ENCODE measurements at places on chromosomes 5 and 9.

DNA sequence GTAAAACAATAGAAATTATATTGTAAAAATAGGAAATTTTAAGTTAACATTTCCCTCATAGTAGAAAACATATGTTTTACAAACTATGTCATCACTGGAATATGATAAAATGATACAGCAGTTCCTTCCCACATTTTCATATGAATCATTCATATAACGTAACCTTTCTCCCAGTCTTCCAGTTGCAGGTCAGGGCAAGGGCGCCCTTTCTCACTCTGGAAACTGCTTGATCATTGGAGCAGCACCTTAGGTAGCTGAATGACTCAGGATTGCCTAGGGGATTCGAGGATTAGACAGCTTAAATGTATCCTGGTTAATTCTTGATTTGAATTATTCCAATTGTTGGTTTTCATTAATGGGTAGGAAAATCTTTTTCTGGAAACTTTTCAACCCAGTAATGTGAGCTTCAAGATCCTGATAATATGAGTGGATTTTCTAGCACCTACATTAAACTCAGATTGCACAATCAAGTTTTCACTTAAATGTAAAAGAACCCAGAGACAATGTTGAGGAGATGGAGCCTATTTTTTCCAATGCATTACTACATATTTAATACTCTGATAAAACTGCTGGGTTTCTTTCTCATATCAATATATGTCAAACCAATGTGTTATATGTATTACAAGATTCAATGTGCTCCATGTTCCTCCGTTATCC, 32.6 kb upstream of the ANXA1 start:
- peak; percentile 32 for DNase-seq

DNA sequence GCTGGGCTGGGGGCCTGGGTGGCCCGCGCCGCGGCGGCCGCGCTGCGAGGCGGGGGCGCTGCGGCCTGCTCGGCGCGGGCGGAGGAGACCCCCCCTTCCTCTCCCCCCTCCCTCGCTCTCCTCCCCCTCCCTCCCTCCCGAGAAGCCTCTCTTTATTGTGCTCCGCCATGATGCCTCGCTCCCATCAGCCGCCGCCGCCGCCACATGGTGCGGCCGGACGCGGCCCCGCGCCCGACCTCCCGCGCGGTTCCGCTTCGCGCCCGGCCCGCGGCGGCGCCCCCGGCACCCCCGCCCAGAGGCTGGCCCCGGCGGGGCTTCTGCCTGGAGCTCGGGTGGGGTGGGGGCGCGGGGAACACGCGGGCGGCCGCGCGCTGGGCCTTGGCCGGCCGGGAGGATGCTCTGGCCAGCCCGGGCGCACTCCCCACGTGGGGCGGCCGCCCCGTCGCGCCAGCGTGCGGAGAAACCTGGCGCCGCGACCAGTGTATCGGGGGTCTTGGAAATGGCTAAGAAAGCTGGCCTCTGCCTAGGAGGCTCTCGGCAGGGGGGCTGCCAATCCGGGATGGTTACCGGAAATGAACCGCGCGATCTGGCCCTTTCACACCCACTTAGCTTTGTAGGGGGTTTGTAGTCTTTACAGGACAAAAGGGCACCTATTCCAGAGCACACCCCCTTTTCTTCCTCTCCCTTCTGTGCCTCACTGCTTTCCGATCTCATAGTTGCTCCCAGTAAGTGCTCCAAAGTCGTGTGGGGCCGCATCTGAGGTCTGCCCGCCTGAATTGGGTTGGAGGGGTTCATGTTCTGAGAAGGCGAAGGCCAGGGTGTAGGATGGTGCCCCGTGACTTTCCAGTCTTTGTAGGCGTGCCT, 1.0 kb downstream of the SET start:
- peak; percentile 70 for DNase-seq

DNA sequence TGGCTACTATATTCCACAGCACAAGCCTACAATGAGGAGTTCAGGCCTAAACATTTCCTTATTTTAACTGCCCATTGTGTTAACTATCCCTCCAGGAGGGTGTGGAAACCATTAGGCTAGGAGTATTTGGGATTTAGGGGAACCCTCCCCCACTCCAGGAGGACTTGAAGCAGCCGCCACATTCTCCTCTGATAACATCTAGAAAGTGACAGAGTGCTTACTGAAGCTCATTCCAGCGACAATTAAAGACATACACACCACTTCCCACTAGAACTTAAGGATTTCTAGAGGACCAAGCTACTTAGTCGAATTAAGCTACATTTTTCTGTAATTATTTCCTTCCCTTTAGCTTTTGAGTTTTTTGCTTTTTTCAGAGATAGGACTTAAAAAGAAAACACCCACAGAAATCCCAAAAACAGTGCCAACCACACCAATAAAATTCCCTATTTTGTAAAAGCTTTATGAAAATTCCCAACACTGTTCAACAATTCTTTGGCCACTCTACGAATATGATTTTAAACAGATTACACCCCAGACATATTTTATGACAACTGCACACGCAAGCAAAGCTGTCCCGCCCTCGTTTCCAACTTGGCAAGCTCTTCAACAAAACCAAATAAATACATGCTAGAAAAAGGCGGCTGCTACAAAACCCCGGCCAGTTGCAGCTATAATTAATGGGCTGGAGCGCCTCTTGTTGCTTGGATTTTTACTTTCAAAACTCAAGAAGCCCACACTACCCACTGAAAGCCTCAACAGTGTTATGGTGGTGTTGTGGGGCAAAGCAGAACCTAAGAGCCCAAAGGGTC, 4.5 kb downstream of the ROR2 start:
- peak; percentile 98 for DNase-seq

DNA sequence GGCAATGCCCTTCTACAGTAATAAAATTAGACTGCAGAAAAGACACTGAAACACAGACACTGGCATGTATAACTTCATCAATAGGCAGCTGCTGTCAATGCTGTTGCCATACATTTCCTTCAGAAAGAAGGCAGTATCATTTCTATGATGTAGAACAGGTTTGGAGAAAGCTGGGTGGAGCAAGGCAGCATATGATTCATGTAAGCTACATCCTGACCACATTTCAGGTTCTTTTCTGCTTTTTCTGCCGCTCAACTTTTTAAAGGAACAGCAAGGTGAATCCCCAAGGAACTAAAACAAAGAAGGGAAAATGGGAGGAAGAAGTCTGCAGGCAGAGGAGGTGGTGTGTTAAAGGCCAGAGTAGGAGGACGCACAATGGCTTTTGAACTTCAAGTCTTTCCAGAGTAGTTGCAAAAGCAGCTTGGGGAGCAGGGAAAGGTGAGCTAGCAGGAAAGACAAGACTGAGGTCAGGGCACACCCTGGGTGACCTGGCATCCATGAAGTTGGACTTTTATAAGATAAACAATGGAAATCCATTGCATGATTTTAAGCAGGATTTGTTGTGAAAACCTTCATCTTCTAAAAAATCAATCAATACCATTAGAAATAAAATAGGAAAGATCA, 142.1 kb downstream of the MED10 start:
- no peak for DNase-seq

GRCh38 chr5:138663561-138663960, 88.4 kb upstream of the HSPA9 start:
- DNase-seq: no peak

DNA sequence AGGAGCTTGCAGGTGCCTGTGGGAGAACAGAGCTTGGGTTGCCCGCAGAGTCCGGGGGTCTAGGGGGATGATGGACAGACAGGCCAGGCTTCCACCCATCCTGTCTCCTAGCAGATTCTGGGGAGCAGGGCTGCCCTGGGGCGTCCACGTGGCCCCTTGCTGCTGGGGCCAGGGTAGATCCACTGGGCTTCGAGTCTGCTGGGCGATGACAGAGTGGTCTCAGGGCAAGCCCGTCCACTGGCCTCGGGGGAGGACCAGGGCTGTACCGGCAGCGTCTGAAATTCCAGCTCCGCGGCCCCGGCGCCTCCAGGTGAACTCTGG, 124.2 kb upstream of the IRX4 start:
- no peak for DNase-seq

DNA sequence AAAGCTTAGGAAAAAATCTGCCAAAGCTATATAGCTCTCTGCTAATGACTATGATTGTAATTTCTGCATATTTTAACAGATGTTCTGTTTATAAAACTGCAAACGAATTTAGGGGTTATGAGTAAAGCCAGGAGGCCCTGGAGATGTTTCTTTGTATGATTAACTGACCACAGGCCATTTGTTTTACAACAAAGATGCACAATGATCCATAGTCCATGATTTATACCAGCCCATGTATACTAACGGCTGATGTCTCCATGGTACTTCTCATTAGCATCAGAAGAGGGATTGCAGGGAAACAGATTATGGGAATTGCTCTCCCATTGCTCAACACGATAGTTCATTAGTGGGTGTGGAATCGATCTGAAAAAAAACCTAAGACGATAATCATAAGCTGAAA, 78.9 kb downstream of the PPP2R2B start:
- no peak for DNase-seq

DNA sequence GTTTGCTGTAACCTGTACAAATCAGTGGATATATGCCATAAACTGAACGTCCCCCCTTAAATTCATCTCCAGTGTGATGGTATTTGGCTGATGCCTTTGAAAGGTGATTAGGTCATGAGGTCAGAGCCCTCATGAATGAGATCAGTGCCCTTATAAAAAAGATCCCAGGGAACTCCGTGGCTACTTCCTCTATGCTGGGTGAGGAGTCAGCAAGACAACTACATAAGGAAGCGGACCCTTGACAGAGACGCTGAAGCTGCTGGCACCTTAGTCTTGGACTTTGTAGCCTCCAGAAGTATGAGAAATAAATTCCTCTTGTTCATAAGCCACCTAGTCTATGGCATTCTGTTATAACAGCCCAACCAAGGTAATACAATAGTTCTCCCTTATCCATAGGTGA, 215.1 kb upstream of the ZNF608 start:
- DNase-seq: no peak

DNA sequence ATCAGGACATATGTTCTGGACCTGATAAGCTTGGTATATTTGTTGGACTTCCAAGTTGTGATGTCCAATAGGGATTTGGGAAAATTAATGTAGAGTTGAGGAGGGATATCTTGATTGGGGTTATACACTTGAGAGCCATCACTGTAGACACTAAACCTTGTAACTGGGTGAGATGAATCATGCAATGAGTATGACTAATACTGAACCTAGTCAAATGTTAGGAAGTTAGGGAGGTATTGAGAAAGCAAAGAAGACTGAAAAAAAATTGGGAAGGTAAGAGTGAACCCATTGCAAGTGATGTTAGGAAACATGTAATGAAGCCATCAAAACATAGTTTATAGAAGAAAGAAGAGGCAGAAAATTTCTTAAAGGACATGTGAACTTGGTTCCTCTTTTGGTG, 668.4 kb upstream of the CDH9 start:
- no peak for DNase-seq

GRCh38 chr9:33510262-33511183, 13.5 kb upstream of the ANKRD18B start:
- peak; percentile 76 for DNase-seq

- no peak for DNase-seq
Observed at GRCh38 chr9:94286116-94286515, 27.0 kb downstream of the ZNF169 start.

DNA sequence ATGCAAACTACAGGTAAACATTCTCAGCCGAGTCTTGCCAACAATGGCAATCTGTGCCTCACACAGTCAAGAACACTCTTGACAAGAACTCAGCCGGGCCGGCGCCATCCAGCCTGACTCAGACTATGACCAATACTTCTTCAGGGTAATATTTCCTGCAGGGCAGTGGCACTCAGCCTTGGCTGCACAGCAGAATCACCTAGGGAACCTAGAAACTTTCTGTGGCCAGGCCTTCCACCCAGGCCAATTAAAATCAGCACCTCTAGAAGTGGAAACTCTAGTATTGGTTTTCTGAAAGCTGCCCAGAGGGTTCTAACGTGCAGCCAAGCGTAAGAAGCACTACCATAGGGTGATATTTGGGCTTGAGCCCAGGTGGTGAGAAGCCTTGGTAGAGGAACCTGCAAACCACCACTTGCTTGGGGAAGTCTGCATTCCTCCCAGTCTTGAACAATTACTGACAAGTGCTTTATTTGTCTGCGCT, 120.6 kb downstream of the TTLL11 start:
- no peak for DNase-seq
